ENCODE measurements at places on chromosomes 6 and 20.

DNA sequence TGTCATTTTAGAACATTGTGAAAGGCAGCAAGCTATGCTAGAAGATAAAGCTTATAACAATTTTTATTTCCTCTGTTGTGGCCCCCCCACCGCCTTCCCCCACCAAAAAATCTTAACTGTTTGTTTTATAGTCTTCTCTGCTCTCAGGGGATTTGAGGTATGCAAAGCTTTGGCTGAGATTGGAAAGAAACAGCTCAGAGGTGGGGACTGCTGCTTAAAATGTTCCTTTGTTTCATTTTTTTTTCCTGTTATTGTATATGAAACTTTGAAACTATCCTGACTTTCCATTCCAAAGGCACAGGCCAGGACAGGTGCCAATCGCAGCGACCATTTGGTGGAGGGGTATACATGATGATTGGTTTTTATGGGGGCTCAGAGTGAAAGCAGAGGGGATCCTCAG, 114.7 kb upstream of the PHACTR1 start:
- DNase-seq: no peak

GRCh38 chr6:18491308-18492045, 104.3 kb downstream of the RNF144B start:
- DNase-seq: no peak

DNA sequence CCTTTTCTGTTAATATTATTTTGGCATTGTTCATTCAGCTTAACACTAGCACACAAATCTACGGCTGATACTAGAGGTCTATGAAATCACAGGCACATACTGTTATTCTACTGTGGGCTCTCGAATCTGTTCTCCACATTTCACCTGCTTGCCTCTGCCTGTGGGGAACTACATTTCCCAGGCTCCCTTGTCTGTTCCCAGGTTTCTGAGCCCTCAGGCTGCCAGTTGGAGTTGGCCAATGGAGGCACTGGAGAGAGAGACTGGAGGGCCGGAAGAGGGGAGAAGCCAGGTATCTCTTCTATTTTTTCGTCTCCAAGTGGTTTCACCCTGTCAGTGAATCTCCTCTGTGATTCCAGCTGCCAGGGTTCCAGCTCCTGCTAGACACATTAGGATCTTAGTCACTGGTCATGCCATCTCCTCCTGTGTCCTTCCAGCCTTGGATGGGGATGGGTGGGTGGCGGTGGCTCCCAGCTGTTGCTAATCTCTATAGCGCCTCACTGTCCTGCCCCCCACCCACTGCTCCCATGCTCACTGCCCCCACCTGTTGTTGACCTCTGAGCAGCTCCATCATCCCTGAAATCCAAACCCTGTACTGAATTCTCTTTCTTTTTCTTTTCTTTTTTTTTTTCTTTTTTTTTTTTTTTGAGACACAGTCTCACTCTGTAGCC, 188.2 kb downstream of the LRFN2 start:
- DNase-seq: no peak

DNA sequence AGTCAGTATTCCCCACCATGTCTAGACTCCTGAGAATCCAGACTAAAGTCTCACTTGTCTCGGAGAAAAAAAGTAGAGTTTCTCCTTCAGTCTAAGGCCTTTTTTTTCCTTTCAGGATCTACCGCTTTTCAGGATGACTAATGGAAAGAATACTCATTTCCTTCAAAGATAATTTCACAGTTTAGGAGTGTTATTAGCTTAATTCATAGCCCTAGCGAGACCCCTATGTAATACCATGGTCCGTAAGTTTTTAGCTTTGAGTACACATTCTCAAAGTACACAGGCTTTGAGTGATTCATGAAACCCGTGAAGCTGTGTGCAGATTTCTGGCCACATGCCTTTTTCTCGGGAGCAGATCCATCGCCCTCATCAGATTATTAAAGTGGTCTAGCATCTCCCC, 133.1 kb downstream of the SOX4 start:
- no peak for DNase-seq

GRCh38 chr6:15253203-15254022, 7.5 kb downstream of the JARID2 start:
- DNase-seq: no peak

GRCh38 chr6:151370509-151371078, 20.8 kb downstream of the ZBTB2 start:
- DNase-seq: no peak

GRCh38 chr20:50054626-50055511, 58.1 kb downstream of the UBE2V1 start:
- no peak for DNase-seq

DNA sequence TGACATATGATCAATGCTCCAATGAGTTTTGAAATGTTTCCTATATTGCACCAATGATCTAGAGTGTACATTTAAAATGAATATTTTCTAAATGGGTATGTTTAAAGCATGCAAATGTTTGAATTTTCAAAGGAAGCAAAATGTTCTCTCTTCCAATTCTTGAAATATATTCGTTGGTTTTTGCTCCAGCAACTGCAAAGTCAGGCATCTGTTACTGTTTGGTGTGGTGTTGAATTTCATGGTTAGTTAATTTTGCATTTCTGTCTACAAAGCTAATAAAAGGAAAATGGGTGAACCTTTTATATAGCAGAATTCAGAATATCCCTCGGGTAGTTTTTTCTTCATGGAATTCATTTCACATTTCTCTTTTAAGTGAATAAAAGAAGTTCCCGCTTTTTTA, 1018.3 kb downstream of the GRIK2 start:
- DNase-seq: no peak

DNA sequence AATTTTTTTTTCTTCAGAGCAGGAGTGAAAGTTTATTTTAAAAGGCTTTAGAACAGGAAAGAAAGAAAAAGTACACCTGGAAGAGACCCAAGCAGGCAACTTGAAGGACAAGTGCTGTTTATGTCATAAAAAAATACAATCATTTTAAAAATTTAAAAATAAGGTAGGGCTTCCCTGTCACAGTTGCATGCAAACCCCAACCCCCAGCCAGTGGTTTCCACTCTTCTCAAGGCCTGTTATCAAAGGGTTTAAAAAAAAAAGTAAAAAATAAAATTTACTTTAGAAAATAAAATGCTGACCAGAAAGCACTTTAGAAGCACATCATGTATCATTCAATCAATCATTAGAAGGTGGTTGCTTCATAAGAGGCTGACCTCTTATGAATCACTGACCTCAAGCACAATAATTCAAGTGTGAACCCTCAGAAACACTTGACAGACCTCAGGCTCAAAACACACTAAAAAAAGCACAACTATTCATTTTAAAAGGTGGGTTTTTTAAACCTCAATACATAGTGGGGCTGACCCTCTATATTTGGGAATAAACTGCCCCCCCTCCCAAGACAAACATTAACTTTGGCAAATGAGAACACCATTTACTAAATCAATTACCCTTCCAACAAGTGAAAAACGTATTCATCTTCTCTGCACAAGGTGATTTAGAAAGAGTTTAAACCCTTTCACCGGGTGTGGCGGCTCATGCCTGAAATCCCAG, 15.6 kb downstream of the ILRUN start:
- DNase-seq: peak; percentile 56

GRCh38 chr6:28764014-28764723, 159.6 kb downstream of the TRIM27 start:
- DNase-seq: no peak

GRCh38 chr6:105331927-105332326, 71.0 kb downstream of the PREP start:
- DNase-seq: no peak

GRCh38 chr20:48467622-48468021, 360.2 kb downstream of the PREX1 start:
- DNase-seq: peak; percentile 52

- no peak for DNase-seq
Measured at GRCh38 chr20:37979021-37979985, 54.0 kb downstream of the TTI1 start.

- DNase-seq: no peak
Measured at GRCh38 chr6:106889692-106890091, 84.8 kb downstream of the CD24 start.

DNA sequence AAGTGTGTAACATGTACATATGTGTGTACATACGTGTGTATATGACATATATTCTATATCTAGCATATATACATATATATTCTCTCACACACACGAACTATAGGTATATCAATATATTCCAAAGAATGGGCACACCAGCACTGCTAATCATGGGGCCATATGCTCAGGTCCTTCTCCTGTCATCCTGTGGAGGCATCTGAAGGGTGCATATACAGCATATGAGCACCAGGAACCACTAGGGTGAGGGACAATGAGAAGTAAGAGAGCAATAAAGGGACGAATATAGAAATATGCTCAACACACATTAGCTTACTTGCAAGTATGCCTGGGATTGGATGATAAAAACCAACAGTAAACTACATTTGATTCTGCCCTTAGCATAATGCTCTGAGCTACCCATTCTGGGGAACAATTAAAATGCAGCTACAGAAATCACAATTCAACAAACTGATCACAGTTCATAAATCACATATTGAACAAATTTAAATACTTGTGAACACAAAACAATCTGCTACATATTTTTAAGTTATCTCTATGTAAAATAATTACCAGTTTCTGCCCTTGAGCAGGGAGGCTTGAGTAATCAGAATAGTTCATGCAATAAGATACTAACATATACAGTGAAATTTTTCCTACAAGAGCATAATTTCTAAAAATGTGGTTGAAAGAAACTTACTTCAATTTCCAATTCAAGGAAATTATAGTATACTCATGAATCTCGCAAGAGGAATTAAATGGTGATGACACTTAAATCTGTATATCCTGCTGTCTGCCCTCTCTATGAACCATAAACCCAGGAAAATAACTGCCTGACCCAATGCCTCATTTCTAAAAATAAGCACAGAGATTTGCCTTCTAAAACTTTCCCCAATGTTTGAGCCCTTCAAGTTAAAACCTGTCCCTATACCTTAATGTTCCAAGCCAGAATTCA, 272.2 kb upstream of the THEMIS start:
- no peak for DNase-seq

- no peak for DNase-seq
Measured at GRCh38 chr6:104700371-104701185, 159.1 kb downstream of the HACE1 start.

GRCh38 chr6:67127041-67127440, 1420.0 kb upstream of the EYS start:
- no peak for DNase-seq

DNA sequence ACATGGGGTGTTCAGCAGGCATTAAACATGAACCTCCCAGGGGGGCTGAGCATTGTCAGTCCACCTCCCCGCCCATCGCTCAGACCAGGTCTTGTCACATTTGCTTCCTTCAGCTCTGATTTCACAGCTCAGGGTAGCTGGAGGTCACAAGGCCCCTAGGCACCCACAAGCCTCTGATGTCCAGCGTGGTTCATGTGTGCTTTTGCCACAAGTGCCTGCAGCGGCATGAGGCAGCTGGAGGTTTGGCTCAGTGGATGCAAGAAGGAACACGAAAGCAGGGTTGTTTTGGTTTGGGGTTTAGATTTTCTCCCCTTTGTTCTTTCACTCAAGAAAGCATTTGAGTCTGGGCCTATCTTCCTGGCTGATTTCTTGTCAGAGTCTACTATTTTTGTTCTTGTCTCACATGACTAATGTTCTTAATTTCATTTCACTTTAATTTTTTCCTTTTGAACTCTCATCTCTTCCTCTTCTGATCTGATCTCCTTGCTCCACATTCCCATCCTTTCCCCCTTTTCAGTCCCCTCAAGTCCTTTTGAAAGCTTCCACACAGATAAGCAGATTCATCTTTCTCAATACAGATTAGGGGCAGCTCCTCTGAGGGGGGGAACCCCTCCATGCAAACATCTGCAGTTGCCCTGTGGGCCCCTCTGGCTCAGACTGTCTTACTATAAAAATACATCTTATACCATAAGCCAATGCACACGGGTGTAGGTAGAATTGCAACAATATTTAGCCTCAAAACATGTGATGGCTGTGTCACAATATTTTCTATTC, 68.1 kb upstream of the CEP85L start:
- peak; percentile 52 for DNase-seq

- peak; percentile 33 for DNase-seq
Measured at GRCh38 chr6:143598466-143599080, 79.2 kb upstream of the PHACTR2 start.

DNA sequence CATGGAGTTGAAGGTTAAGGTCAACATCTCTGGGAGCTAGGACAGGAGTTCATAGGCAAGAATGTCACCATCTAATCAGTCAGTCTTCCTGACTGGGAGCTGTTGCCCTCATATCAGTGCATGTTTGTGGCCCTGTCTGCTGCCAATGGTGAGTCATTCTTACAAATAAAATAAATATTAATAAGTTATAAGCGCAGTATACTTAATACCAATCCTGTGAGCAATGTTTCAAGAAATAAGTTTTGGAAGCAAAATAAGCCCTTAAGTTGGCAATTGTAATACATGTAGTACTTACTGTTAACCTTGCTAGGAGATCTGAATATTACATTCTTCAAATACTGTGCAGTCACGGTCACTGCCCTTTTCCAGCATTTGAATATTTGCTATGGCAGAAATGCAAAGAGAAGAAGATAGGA, 20.2 kb upstream of the MDGA1 start:
- no peak for DNase-seq

DNA sequence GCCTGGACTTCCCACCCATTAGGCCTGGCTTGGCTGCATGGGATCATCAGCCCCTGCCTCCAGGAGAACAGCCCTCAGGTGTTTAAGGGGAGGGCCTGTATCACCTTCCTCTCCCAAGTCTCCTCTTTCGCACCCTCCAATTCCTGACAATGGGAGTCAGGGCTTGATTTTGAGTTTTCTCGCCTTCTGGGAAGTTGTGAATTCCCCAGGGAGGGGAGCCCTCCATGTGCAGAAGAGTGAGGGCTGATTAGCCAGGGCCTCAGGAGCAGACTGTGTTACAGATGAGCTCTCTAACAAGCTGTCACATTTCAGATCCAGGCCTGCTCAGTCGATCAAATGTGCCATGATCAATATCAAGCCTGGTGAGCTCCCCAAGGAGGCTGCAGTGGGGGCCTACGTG, 42.4 kb downstream of the CNBD2 start:
- no peak for DNase-seq

- DNase-seq: peak; percentile 80
Measured at GRCh38 chr20:39081255-39081654, 119.1 kb downstream of the DHX35 start.

DNA sequence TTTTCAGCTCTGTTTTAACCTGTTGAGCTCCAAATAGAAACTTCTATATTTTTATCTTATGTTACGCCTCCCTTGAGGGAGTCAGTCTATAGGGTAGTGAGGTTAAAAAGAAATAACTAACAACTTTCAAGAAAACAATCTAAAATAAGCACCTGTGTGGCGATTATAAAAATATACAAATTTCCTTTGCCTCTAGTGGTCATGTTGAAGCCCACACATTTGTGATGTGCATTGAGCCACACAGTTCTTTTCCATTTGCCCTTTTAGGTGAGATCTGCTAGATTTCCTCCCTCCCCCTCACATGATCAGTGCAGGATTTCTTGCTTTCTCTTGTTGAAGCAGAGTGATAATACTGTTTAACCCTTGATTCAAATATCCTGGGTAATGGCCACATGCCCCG, 84.2 kb downstream of the MYB start:
- no peak for DNase-seq

- no peak for DNase-seq
Measured at GRCh38 chr6:163195721-163196691, 218.5 kb upstream of the QKI start.

- DNase-seq: no peak
Measured at GRCh38 chr6:98581705-98582104, 252.7 kb upstream of the POU3F2 start.

GRCh38 chr6:170438402-170438753, 114.7 kb downstream of the PSMB1 start:
- DNase-seq: peak; percentile 82

GRCh38 chr6:38179300-38179699, 359.8 kb downstream of the ZFAND3 start:
- no peak for DNase-seq

GRCh38 chr20:39717936-39718335, 755.8 kb downstream of the DHX35 start:
- DNase-seq: no peak

Data from GM10248 (cell line).